Hair follicular keratinocyte (primary cell): ENCODE measurements at places on chromosomes 5 and 9. TPM values are rescaled to one million over a fixed set of nuclear protein-coding genes. Genes with fewer than 3 reads are reported as not detected.

The STKLD1 gene
- 0.19 TPM in 1 of 2 replicates, not detected in the other for total RNA-seq

The SAPCD2 gene
- 4.0 and 10.3 TPM in 2 replicates for total RNA-seq

The TSLP gene
- total RNA-seq: 0.23 and 0.78 TPM in 2 replicates

The DEPDC1B gene
- total RNA-seq: 13.4 and 31.8 TPM in 2 replicates

The RORB gene
- not detected in 2 replicates for total RNA-seq

The SPACA9 gene
- total RNA-seq: 4.5 and 5.6 TPM in 2 replicates

The DND1 gene
- 0.78 and 1.6 TPM in 2 replicates for total RNA-seq

The PCDHB3 gene
- under 0.01 TPM in 1 of 2 replicates, not detected in the other for total RNA-seq

The HK3 gene
- total RNA-seq: not detected in 2 replicates

The TAF1L gene
- total RNA-seq: not detected in 2 replicates

The PCDHB6 gene
- not detected in 2 replicates for total RNA-seq

The COQ4 gene
- 37.6 and 50.8 TPM in 2 replicates for total RNA-seq

The DRD1 gene
- total RNA-seq: not detected in 2 replicates

The SH3GL2 gene
- total RNA-seq: not detected in 2 replicates

The ADAMTS2 gene
- total RNA-seq: 0.23 and 0.68 TPM in 2 replicates

The SYK gene
- total RNA-seq: 1.3 and 3.4 TPM in 2 replicates

The PPP1R26 gene
- total RNA-seq: 20.7 and 30.8 TPM in 2 replicates

The ARHGEF37 gene
- total RNA-seq: 3.3 and 4.7 TPM in 2 replicates

The TDRD7 gene
- total RNA-seq: 3.0 and 4.6 TPM in 2 replicates

The GZMA gene
- not detected in 2 replicates for total RNA-seq

The ARHGAP26 gene
- 4.4 and 5.2 TPM in 2 replicates for total RNA-seq

The GALNT10 gene
- 13.9 and 15.7 TPM in 2 replicates for total RNA-seq

The ECM2 gene
- 0.62 and 0.84 TPM in 2 replicates for total RNA-seq

The FSTL4 gene
- total RNA-seq: 0.61 and 2.3 TPM in 2 replicates

The SPATA31C1 gene
- not detected in 2 replicates for total RNA-seq

The ZNF484 gene
- total RNA-seq: 3.6 and 4.3 TPM in 2 replicates

The TAF11L5 gene
- not detected in 2 replicates for total RNA-seq

The PCDHA4 gene
- not detected in 2 replicates for total RNA-seq

The SPATA31D4 gene
- not detected in 2 replicates for total RNA-seq

The SLC36A2 gene
- not detected in 2 replicates for total RNA-seq

The C9orf50 gene
- total RNA-seq: not detected in 2 replicates

The PPP1R2B gene
- total RNA-seq: not detected in 2 replicates

The ESM1 gene
- not detected in 2 replicates for total RNA-seq

The OTP gene
- not detected in 2 replicates for total RNA-seq
